Dermis blood vessel endothelial cell (primary cell): ENCODE measurements at places on chromosomes 6 and 20.

- peak; percentile 82 for DNase-seq
These were observed 77.6 kb downstream of the PHACTR2 start for GRCh38 chr6:143755301-143755744.

DNA sequence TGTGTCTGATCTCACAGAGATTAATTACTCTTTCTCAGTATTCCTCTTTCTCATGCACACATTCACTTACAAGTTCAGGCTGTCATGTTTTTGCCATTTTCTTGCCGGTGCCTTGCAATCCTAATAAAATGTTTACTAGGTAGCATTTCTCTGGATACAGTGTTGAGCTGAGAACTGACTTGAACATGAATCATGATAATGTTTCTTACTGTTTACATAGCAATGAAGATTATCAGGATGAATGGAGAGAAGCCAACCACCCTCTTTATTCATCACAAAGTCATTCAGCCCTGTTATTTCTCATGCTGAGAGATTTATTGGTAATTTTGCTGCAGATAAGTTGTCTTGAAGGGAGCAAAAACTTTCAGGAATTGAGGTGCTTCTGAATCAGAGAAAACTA is 185.5 kb upstream of the ECI2 start:
- peak; percentile 73 for DNase-seq

GRCh38 chr20:18331694-18332093 is 43.4 kb downstream of the ZNF133 start:
- DNase-seq = no peak

DNA sequence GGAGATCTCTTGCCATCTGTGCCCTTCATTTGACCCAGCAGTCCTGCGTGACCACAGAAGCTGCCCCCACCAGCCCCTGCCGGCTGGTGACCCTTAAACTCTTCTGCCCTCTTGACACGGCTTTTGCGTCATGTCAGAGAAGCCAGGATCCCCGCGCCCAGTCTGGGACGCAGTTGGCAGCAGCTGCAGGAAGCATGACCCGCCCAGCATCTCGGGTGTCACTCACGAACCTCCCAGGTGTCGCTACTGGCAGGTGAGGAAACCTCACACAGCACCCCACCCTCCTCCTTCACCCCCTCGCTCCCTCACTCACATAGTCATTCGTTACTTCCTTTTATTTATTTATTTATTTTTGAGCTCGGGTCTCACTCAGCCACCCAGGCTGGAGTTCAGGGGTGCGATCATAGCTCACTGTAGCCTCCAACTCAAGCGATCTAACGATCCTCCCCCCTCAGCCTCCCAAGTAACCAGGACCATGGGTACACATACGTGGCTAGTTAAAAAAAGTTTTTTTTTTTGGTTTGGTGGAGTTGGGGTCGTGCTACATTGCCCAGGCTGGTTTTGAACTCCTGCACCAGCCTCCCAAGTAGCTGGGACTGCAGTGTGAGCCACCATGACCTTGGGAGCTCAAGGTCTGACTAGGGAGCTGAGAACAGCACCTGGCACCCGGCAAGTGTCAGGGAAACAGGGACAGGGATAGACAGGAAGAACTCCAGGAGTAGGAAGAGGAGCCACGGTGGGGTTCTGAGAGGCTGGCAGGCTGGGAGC is 14.1 kb upstream of the SPDEF start:
- no peak for DNase-seq

- no peak for DNase-seq
These were observed 83.6 kb upstream of the ENPP5 start for GRCh38 chr6:46254331-46254730.
